ENCODE measurements at places on chromosomes 11 and 22. TPM values are rescaled to one million over a fixed set of nuclear protein-coding genes. Genes with fewer than 3 reads are reported as not detected.

GRCh38 chr11:18394928-18395734, 768 bp downstream of the LDHA start:
- H3K27me3 ChIP-seq = no peaks in the 10 kb centered on the region
- peak overlapping the region; percentile 97 for H3K4me3 ChIP-seq
- H3K4me1 ChIP-seq = peaks cover 52% of the 10 kb centered on the region
- DNase-seq = peak; percentile 73

GRCh38 chr22:40007853-40008710, 13.3 kb downstream of the FAM83F start:
- H3K27ac ChIP-seq = no peak overlapping the region
- H3K4me1 ChIP-seq = peaks cover 9% of the 10 kb centered on the region
- H3K27me3 ChIP-seq = peaks cover 29% of the 10 kb centered on the region
- H3K4me3 ChIP-seq = no peak overlapping the region

- DNase-seq = no peak
- H3K27me3 ChIP-seq = peaks cover 3% of the 10 kb centered on the region
- H3K36me3 ChIP-seq = no peaks in the 10 kb centered on the region
- H3K4me3 ChIP-seq = no peak overlapping the region
- H3K4me1 ChIP-seq = no peaks in the 10 kb centered on the region
These were observed 102.9 kb downstream of the MTNR1B start for GRCh38 chr11:93072229-93072914.

Gene PATE1
- total RNA-seq = not detected

DNA sequence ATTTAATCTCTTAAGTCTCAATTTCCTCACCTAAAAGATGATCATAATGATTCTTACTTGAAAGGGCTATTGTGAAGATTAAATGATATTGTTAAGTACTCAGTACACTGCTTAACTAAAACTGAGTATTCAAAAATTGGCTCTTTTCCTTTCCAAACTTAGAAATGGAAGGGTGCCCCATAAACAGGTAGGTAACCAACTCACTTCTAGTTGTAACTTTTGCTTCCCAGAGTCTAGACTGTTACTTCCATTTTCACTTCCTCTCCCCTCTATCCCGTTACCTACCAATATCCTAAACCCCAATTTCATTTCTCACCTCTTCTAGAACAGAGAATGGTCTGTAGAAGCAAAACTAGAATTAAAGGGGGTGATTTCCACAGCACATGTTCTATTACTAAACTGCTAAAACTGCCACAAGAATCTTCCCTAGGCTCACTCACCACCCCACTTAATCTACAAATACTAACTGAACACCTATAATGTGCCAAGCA, 50.0 kb downstream of the RRAS2 start:
- no peaks in the 10 kb centered on the region for H3K27me3 ChIP-seq
- no peak overlapping the region for H3K27ac ChIP-seq
- peaks cover 23% of the 10 kb centered on the region for H3K4me1 ChIP-seq
- no peak for DNase-seq

- no peak overlapping the region for H3K27ac ChIP-seq
- no peaks in the 10 kb centered on the region for H3K36me3 ChIP-seq
- DNase-seq = no peak
- peaks cover 27% of the 10 kb centered on the region for H3K4me1 ChIP-seq
These were observed 21.2 kb downstream of the UPB1 start for GRCh38 chr22:24516301-24516737.

DNA sequence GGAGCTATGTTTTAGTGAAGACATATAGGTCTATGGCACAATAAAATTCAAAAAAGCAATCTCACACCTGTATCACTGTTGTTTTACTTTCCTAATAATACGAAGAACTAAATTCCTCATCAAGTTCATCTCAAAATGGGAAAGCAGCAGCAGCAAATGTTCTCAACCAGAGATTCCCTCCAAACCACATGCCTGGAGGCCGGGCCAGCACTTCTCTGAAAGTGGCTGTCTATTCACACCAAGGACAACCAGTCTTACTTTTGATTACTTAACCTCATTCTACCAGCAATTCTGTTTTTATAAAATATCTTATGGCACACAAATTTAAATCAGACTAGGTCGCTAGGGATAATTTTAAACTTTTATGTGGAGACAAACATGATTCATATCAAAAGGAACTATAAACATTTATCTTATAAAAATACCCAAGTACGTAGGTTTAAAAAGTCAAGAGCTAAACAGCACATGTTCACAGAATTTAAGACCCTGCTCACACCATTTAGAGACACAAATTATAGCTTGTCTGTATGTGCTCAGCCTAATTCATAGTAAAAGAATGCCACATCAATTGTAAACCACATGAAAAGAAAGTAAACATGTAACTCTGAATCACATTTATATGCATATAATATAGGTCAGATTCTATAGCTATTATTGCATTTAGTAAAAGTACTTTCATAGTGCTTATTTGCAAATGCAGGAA, 46.1 kb downstream of the RRAS2 start:
- H3K4me1 ChIP-seq = peaks cover 35% of the 10 kb centered on the region
- H3K36me3 ChIP-seq = peaks cover 11% of the 10 kb centered on the region

- H3K36me3 ChIP-seq = no peaks in the 10 kb centered on the region
- DNase-seq = no peak
- no peak overlapping the region for H3K4me3 ChIP-seq
- no peaks in the 10 kb centered on the region for H3K4me1 ChIP-seq
These were observed 12.7 kb downstream of the DUSP8 start for GRCh38 chr11:1559111-1559951.

DNA sequence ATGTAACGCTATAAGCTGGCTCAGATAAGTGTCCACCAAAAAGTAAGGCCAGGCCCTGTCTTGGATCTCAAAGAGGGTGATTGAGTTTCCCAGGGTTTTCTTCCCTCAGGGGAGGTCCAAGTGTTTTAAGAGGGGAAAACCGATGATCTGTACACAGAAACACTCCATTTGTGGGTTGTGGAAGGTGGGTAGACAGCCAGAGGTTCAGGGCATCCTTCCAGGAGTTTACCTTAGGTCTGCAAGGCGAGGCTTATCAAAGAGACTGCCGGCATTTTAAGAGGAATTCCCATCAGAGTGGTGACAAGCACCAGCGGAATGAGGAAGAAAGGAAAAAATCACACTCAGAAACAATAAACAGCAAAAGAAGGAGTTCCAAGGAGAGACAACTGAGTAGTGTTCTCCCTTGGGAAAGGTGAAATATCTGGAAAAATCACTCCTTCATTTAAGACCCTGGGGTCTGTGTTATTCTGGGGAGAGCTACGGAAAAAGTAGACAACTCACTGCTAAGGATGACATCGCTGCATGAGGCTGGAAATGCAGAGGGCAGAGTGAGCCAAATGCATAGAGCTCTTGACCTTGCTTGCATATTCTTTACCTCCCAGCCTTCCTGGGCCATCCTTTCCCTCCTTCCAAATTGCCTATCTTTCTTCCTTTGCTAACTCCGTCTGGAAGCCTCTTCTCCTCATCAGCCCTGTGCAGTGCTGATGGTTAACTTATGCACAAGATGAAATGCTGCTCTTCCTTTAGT, 22.1 kb upstream of the MMP7 start:
- DNase-seq = no peak
- no peak overlapping the region for H3K4me3 ChIP-seq
- no peak overlapping the region for H3K27ac ChIP-seq
- no peaks in the 10 kb centered on the region for H3K36me3 ChIP-seq

DNA sequence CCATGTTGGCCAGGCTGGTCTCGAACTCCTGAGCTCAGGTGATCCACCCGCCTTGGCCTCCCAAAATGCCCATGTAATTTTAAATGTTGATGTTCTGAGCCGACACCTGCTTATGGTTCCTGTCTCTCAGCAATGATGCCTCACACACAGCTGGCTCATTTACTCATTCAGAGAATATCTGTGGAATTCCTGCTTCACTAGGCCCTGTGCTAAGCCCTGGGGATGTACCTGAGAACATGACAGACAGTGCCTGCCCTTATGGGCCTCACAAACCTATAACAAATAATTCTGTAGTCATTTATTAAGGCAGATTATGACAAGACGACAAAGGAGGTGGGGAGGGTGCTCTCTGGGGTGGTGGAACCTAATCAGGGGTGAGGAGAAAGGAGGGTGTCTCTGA, 93.7 kb downstream of the PRR5L start:
- H3K27me3 ChIP-seq = no peaks in the 10 kb centered on the region
- peaks cover 52% of the 10 kb centered on the region for H3K36me3 ChIP-seq
- DNase-seq = no peak
- peak overlapping the region; percentile 21 for H3K4me3 ChIP-seq
- H3K27ac ChIP-seq = peak overlapping the region; percentile 72
- H3K4me1 ChIP-seq = peaks cover 71% of the 10 kb centered on the region

GRCh38 chr11:115709297-115709696, 205.1 kb upstream of the CADM1 start:
- no peak overlapping the region for H3K27ac ChIP-seq
- H3K27me3 ChIP-seq = no peaks in the 10 kb centered on the region
- no peaks in the 10 kb centered on the region for H3K36me3 ChIP-seq
- no peak overlapping the region for H3K4me3 ChIP-seq

GRCh38 chr22:29030618-29031226, 30.9 kb downstream of the C22orf31 start:
- H3K36me3 ChIP-seq = no peaks in the 10 kb centered on the region
- H3K27me3 ChIP-seq = peaks cover 66% of the 10 kb centered on the region

GRCh38 chr11:44630511-44631210, 65.2 kb downstream of the CD82 start:
- H3K4me1 ChIP-seq = peaks cover 3% of the 10 kb centered on the region
- H3K4me3 ChIP-seq = no peak overlapping the region
- peak; percentile 48 for DNase-seq
- H3K36me3 ChIP-seq = peaks cover 4% of the 10 kb centered on the region
- no peaks in the 10 kb centered on the region for H3K27me3 ChIP-seq

- no peaks in the 10 kb centered on the region for H3K36me3 ChIP-seq
- no peak for DNase-seq
- H3K27ac ChIP-seq = no peak overlapping the region
- no peak overlapping the region for H3K4me3 ChIP-seq
- no peaks in the 10 kb centered on the region for H3K4me1 ChIP-seq
These were observed 75.8 kb downstream of the ADAMTS15 start for GRCh38 chr11:130524132-130524790.

DNA sequence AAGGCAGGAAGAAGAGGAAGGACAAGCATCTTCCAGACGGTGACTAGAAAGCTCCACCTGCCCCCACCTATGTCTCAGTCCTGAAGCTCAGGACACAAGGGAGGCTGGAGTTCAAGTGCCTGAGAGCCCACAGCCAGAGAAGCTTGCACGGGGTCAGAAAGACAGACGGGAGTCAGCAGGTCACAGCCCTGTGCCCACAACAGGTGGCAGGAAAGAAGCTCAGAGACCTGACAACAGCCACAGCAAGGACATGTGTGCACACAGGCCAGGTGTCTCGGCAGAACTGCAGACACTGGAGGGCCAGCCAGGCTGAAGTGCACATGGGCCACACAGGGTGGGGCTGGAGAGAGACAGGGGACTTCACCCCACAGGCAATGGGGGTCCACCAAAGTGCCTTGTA, 37.2 kb upstream of the MOB2 start:
- peaks cover 2% of the 10 kb centered on the region for H3K36me3 ChIP-seq
- no peak for DNase-seq
- H3K27me3 ChIP-seq = no peaks in the 10 kb centered on the region
- H3K27ac ChIP-seq = no peak overlapping the region

DNA sequence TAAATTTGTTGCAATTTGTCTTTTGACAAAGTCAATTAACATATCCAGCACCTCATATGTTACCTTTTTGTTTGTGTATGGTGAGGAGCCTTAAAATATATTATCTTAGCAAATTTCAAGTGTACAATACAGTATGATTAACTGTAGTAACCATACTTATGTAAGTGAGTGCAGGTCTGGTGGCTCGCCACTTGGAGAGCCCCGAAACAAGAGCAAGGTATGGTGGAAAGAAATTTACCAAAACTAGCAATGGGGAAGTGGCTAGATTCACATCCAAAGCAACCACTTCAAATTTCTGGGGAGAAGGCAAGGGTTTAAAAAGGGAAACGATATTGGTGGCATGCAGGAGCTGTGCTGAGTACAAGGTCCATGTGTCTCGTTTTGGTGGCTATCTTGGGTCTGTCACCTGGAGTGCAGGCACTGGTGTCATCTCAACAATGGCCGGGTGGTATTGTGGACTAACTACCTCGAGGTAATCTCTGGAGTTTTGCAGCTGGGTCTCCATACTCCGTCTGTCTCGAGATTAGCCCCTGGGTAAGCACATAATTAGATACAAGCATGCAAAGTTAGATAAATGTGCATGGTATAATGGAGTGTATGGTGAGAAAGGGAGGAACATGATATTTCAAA, 8.2 kb upstream of the FNBP4 start:
- no peaks in the 10 kb centered on the region for H3K4me1 ChIP-seq
- DNase-seq = no peak
- no peaks in the 10 kb centered on the region for H3K27me3 ChIP-seq
- no peak overlapping the region for H3K27ac ChIP-seq

DNA sequence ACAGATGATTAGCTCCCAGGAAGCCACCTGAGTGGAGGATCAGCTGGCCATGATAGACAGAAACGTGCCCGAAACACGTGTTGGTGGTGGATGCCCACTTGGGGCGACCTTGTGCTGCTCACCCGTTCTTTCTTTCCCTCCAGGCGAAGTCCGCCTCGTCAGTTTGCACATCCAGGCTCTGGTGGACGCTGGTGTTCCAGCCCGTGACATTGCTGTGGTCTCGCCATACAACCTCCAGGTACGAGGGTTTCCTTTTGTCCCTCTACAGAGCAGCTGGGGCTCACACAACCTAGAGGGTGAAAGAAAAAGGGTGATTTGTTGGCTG, 30.6 kb downstream of the IGHMBP2 start:
- no peaks in the 10 kb centered on the region for H3K4me1 ChIP-seq
- no peak overlapping the region for H3K4me3 ChIP-seq
- no peak overlapping the region for H3K27ac ChIP-seq
- no peaks in the 10 kb centered on the region for H3K27me3 ChIP-seq
